ENCODE measurements at places on chromosomes 5 and 9.

GRCh38 chr9:18159254-18159653 lies 314.7 kb upstream of the ADAMTSL1 start:
- no peak for DNase-seq

DNA sequence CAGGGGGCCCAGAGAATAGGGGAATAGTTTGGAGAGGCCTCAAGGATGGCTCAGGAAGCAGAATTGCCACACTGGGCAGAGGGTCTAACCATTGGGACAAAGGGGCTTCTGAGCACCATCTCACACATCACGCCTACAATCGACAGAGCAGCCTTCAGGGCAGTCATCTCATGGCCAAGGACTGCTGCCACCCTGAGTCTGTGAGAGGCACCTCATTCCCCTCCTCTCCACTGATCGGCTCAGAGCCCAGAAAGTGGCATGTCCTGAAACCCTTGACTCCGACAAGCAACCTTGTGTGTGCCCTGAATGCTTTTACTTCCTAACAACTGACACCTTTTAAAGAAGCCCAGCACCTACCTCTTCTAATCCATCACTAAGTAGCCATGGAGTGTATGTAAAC lies 128.9 kb upstream of the PTPN3 start:
- no peak for DNase-seq

DNA sequence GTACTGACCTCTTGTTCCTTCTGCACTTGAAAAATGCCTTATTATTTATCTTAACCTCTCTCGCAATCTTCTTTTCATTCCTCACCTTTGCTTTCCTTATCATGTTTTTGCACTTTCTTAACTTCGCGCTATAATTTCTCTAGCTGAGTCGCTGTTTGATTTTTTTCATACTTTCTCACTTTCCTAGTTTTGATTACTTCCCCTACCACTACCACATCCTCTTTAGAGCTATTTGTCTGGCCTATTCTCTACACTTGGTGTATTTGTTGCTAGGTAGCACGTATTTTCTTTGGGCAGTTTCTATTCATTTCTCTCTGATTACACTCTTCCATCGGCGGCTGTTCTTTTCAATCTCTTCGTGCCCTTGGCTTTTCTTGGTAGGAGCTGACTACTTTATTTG lies 611.8 kb downstream of the BNC2 start:
- DNase-seq, result no peak

- no peak for DNase-seq
These were observed 44.6 kb upstream of the GLDC start for GRCh38 chr9:6689893-6690674.

GRCh38 chr9:111798786-111799185 lies 4.0 kb upstream of the SHOC1 start:
- DNase-seq, result no peak

GRCh38 chr5:27240791-27241190 lies 202.4 kb upstream of the CDH9 start:
- no peak for DNase-seq

GRCh38 chr5:124052201-124052600 lies 540.2 kb downstream of the CSNK1G3 start:
- DNase-seq, result no peak

DNA sequence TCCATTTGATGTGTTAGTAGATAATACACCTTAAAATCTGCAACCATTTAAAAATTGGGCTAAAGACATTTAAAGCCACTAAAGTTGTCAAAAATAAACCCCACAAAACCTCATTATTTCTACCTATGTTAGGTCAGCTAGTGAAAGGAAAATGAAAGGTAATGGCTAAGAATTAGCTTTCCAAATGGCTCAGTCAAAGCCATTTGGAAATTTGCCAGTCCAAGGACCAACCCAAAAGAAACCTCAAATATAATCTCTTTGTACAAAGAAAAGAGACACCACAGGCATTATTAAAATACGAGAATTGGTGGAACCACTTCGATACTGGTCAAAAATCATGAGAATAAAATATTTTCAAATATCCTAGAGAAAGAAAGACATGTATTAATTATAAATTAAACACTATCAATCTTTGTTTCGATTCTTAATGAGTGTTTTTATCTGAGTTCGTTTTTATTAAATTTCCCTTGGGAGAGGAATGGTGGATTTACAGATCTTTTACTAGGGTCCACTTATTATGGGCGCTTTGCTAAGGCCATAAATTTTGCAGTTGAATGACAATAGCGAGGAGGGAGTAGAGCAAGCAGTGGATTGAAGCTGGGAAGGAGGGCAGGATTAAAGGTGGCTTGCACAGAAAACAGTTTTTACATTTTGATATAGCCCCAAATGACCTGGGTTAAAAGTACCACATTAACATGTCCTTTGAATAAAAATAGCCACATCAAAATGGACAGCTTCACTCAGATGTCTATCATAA lies 116.8 kb upstream of the SHB start:
- DNase-seq, result no peak

- DNase-seq, result no peak
These were observed 120.5 kb downstream of the TUSC1 start for GRCh38 chr9:25557645-25558300.

DNA sequence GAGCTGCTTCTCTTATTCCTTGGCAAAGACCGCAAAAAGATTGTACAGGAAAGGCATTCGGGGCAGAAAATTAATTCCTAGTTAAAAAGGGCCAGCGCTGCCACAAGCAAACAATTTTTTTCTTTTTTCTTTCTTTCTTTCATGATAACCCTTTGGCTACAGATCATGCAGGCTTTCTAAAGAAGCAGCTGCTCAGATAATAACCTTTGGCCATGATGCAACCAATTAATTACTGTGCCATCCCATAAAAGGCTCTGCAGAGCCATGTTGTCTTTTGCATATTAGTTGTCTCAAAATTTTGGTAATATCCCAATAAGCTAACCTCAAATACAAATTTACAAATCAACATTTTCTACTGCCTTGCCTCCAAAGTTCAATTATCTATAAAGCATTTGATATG lies 758.4 kb upstream of the SEMA6A start:
- DNase-seq, result no peak

- DNase-seq, result no peak
These were observed 313.8 kb downstream of the ASTN2 start for GRCh38 chr9:117101008-117101407.

- DNase-seq, result no peak
These were observed 933.6 kb downstream of the CDH12 start for GRCh38 chr5:21919414-21920022.

- no peak for DNase-seq
These were observed 299.0 kb downstream of the TLR4 start for GRCh38 chr9:118003240-118003639.

All from activated CD4-positive, alpha-beta memory T cell treated with anti-CD3 and anti-CD28 coated beads for 36 hours (primary cell).